Kidney tubule cell (primary cell): ENCODE measurements at places on chromosomes 11 and 22.

DNA sequence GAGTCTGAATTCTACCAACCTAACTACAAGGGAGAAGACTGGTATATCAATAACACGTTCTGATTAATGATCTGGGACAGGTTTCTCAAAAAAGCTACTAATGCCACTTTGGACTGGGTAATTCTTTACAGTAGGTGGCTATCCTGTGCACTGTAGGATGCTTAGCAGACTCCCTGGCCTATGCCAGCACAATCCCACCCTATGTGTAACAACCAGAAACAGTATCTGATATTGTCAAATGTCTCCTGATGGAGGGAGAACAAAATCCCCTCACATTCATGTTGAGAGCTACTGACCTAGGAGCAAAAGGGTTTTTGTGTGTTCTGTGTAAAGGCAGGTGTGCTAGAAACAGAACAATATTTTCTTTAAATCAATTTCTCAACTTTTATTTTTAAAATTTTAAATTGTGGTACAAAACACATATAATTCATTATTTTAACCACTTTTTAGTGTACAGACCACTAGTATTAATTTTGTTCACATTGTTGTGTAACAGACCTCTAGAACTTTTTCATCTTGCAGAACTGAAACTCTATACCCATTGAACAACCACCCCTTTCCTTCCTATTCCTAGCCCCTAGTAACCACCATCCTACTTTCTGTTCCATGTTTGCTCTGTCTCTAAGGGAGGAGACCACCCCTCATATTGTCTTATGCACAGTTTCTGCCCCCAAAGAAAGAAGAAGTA, 2.1 kb upstream of the MS4A6A start:
- no peak for DNase-seq

DNA sequence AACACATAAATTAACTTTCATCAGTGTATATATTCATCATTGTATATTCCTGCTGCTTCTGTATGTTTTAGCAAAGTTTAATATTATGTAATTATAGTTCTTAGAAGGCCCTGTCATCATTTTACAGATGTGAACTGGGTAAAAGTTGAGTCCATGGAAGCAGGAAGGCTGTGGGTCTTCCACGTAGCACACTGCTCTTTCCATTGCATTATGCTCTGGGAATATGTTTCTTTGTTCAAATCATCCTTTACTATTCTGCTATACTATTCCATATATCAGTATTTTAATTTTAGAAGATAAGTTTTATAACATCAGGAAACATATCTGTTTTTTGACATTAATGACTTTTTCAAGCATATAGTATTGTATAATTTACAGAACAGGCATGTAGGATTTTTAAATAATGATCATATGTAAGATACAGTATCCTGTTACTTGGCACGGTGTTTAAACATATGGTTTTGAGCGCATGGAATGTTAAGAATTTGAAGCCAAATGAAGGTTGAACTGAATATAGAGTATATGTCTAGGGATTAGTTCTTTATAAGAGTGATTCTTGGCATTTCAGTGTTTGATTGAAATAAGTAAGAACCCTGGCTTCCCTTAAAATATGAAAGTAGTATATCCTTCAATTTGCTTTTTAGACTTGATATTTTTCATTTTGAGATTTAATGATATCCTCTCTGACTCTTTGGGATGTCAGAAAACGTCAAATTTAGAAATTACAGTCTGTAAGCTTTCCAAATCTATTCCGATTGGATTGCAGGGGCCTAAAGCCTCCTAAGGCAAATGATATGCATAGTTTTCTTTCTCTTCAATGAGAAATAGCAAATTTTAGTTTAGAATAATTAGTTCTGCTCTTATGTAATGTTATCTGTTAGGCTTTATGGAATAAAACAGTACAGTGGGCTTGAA, 8.6 kb downstream of the CCDC81 start:
- DNase-seq = no peak

DNA sequence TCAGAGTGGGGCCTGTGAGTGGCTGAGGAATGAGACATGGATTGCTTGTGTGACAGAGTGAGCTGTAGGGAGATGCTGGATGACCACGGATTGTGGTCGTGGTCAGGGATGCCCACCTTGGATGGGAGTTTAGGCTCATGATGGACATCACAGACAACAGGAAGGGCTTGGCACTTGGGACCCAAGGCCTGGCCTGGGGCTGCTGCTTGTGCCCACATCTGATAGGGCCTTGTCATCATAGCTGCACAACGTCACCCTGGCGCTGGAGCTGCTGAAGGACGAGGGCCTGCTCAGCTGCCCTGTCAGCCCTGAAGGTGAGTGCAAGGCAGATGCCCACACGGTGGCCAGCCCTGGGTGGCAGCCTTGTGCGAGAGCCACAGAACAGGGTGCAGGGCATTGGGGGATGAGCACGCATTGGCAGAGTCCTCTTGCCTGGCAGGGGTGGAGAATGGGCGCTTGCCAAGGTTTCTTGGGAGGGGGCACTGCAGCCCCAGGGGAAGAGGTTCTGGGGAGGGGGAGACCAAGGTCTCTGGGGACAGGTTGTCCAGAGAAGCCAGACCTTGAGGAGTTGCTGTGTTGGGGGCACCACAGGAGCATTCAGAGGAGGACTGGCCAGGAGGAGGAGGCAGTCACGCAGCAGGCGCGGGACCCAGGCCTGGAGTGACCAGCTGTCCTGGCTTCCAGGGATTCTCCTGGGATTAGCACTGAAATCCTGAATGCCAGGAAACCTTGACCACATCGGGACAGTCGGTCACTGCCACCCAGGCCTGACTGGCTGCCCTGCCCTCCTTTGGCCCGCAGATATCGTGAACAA, 25.0 kb downstream of the PARVG start:
- DNase-seq = no peak

GRCh38 chr11:110491577-110492320, 62.0 kb downstream of the FDX1 start:
- no peak for DNase-seq

GRCh38 chr22:25235547-25236290, 16.3 kb downstream of the CRYBB2 start:
- DNase-seq = peak; percentile 83

GRCh38 chr11:122348659-122349409, 232.8 kb upstream of the BLID start:
- no peak for DNase-seq

DNA sequence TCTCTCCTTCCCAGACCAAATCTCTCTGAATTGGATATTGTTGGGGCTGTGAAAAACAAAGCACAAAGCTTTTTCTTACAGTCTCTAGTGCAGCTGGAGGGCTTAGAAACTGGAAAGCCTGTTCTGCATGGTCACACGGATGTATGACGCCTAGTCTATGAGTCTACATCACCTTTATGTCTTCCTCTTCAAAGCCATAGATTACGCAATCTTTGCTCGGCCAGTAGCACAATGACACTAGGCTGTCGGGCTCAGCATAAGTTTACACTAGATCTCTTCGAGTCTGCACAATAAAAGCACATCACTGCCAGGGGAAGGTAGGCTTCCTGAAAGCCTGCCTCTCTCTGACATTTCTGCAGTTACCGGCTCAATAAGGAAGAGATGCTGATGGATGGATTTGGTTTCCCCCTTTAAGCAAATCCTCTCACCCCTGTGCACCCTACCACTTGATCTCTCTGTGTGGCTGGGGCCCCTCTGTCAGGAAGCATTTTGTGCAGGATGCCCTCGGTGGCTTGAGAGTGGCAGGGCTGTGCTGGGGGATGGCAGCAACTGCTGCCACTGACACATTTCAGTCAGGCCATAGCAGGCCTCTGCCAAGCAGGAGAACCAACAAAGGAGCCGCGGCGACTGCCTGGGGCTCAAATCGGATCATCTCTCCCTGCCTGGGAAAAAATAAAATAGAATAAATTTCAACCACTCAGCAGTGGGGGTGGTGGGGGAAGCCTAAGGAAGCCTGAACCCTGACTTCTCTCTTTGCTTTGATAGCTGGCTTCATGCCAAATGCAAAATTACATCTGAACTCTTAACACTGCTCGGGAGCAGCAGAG, 1272.8 kb downstream of the LRRC4C start:
- DNase-seq = no peak

DNA sequence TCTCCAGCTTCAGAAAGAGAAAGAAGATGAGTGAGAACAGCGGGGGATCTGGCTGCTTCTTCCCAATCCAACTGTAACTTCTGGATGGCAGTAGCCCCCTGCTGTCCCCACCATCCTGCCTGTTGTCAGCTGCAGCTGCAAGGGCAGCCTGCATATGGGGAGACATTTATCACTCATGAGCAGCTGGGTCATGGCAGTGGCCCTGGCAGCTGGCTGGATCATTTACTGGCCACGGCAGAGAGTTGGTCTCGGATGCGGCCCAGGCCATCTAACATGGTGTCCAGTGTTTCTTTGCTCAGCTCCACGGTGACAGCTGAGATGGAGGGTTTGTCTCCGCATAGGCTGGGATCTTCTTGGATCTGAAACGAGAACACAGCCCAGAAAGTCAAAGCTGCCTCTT, 14.8 kb downstream of the COMMD9 start:
- DNase-seq = no peak

DNA sequence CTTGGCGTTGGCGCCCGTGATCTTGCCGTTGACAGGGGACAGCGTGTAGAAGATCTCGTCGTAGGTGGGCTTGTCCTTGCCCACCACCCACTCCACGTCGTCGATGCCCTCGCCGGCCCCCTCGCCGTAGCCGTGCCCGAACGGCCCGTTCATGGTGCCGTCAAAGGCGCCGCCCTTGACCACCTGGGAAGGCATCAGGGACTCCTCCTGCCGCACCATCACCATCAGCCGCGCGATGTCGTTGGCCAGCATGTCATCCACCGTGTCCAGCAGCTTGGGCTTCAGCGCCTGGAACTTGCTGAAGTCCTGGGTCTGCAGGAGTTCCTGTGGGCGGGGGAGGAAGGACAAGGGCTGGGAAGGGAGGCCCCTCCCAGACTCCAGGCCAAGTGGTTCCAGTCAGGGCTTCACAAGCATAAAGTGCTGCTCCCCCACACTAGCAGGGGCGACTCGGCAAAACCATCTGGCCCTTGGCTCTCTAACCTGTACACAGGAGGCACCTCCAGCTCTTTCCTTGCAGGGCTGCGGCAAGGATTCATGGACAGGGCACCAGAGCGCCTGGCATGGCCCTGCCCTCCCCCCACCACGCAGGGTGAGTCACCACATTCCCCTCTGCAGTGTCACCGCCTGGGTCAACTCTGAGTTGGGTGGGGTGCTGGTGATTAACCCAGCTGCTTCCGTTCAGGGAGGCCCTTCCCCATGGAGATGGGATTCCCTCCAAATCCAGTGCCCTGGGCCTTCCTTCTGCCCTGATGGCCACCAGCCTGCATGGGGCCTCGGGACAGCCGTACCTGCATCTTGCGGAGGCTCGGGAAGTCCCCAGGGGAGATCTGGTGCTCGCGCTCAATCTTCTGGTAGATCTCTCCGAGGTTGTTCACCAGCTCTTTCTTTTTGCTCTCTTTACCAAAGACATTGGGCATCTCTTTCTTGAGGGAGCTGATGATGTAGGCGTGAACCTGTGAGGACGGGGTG, 10.4 kb upstream of the CDC42BPG start:
- DNase-seq = peak; percentile 96

- no peak for DNase-seq
Measured at GRCh38 chr22:19648419-19648929, 65.8 kb upstream of the SEPTIN5 start.

DNA sequence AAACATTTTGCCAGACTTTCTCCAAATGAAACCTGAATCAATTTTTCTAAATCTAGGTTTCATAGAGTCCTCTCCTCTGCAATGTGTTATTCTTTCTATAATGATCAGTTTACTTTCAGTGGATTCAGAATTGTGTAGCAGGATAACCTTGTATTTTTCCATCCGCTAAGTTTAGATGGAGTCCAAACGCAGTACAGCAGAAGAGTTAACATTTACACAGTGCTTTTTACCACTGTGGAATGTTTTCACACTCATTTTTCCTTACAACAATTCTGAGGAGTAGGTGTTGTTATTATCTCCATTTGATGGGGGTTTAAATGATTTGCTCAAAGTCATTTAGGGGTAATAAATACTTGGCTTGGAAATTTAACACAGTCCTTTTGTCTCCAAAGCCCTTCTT, 9.6 kb downstream of the RAG1 start:
- no peak for DNase-seq

DNA sequence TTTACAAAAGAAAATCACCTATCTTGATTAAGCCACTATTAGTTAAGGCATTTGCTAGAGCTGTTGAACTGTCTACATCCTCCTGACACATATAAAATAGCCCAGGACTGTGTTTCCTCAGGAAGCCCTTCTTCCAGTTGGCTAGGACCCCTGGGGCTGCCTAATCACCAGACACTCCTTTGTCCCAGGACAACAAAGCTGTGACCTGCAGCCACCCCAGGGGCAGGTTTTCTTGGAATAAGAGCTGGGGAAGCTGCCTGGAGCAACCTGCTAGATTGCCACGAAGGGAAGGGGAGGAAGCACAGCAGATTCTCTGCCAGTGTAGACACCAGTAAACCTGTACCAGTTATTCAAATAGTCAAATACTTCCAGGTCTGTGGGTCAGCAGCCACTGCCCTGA, 17.6 kb downstream of the CHST1 start:
- DNase-seq = no peak

DNA sequence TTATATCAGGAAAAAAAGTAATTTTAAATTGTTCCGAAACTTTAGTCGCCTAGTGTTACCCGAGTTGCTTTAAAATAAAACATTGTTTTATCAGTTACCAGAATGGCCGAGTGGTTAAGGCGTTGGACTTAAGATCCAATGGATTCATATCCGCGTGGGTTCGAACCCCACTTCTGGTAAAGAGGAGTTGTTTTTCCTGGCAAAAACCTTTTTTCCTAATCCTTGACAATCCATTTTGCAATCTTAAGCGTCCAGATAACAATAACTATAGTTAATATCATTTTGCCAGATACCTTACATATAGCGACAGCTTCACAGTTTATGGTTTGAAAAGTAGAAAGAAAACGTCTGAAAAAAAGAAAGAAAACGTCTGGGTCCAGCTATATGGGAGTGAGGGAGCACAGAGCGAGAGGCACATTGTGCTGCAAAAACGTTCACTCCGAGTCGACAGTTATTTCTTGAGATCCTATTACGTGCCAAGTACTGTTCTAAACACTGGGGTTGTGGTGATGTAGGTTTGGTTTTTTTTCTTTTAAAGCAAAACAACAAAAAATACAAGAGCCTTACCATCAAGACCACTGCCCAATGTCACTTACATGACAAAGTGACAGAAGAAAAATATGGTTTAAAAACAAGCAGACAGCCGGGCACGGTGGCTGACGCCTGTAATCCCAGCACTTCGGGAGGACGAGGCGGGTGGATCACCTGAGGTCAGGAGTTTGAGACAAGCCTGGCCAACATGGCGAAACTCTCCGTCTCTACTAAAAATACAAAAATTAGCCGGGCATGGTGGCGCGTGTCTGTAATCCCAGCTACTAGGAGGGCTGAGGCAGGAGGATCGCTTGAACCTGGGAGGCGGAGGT, 40.6 kb downstream of the OR4D9 start:
- DNase-seq = peak; percentile 82

GRCh38 chr11:61505640-61506155, 2.9 kb upstream of the LRRC10B start:
- DNase-seq = peak; percentile 64

DNA sequence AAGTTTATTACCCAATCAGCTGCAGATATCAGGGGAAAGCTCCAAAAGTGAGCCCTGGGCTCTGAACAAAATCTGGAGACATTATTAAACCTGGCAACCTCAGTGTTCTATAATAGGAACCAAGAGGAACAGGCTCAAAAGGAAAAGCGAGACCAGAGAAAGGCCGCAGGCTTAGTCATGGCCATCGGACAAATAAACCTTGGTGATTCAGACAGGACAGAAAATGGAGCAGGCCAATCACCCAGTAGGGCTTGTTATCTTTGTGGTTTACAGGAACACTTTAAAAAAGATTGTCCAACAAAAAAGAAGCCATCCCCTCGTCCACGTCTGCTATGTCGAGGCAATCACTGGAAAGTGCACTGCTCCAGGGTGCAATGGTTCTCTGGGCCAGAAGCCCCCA, 7.7 kb upstream of the PANX1 start:
- no peak for DNase-seq

- DNase-seq = no peak
Measured at GRCh38 chr11:123481640-123482039, 51.6 kb downstream of the GRAMD1B start.
